Dermis microvascular lymphatic vessel endothelial cell (primary cell): ENCODE measurements at places on chromosomes 13 and 19. TPM values are rescaled to one million over a fixed set of nuclear protein-coding genes. Genes with fewer than 3 reads are reported as not detected.

GRCh38 chr13:97945792-97946419 is 7.6 kb upstream of the IPO5 start:
- DNase-seq: no peak

ZNF221 gene
- total RNA-seq: 3.2 and 4.4 TPM in 2 replicates

R3HDM4 gene
- total RNA-seq: 29.4 and 47.7 TPM in 2 replicates

DNA sequence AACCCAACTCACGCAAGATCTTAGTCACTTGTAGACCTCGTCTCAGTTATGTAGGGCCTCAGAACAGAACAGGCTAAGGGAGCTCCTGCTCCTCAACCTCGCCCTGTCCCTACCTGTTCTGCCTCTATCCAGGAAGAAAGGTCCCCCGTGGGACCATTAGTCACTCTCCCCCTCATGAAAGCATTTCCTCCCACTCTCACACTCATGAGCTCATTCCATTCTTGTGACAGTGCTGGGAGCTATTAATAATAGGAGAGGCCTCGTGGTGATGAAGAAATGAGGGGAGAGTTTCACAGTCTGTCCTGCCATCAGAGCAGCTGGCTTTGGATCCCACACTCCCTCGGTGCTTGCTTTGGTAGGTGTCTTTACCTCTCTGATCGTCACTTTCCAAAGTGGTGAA is 10.2 kb downstream of the PPP2R1A start:
- DNase-seq: peak; percentile 9

GRCh38 chr19:13083008-13083404 is 19.7 kb downstream of the LYL1 start:
- DNase-seq: no peak

ATP8A2 gene
- 0.13 TPM in 2 replicates for total RNA-seq

DNA sequence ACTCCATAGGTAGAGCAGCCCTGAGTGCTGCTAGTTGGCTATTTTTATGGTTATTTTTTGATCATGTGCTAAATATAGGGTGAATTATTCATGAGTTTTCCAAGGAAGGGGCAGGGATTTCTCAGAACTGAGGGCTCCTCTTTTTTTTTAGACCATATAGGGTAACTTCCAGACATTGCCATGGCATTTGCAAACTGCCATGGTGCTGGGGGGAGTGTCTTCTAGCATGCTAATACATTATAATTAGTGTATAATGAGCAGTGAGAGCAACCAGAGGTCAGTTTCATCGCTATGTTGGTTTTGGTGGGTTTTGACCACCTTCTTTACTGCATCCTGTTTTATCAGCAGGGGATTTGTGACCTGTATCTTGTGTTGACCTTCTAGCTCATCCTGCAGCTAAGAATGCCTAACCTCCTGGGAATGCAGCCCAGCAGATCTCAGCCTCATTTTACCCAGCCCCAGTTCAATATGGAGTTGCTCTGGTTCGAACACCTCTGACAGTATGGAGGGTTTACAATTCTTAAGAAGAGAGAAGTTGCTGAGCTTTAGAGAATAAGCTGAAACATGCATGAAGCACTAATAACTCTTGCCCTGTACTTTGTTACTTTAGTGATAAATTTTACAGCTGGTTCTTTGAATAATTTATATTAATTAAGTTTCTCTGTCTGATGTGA is 31.7 kb downstream of the CEACAM1 start:
- DNase-seq: no peak
